Fibroblast of skin of right biceps (primary cell): ENCODE measurements at places on chromosomes 11 and 22.

GRCh38 chr11:87616511-87616910, 558.7 kb downstream of the RAB38 start:
- DNase-seq, result no peak

- no peak for DNase-seq
Observed at GRCh38 chr22:47072642-47072967, 310.2 kb downstream of the TBC1D22A start.

GRCh38 chr11:58586998-58587397, 8.1 kb downstream of the ZFP91 start:
- DNase-seq, result no peak

DNA sequence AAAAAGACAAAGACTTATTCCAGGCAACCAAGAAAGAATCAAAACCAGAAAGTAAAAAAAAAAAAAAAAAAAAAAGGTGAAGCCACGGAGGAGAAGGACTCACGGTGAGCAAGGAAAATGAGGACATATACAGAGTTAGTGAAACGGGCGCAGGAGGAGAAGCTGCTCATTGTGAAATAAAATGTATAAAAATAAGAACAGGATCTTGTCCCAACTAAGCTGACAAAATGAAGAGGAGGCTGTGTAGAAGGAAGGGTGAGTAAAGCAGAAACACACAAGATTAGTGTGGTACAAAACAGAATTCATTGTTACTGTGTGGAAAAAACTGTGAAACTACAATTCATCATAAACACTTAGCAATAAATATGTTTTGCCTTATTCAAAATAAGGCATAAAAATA, 7.6 kb downstream of the IL17REL start:
- no peak for DNase-seq

- DNase-seq, result no peak
Observed at GRCh38 chr11:118057251-118058145, 19.4 kb upstream of the TMPRSS4 start.

DNA sequence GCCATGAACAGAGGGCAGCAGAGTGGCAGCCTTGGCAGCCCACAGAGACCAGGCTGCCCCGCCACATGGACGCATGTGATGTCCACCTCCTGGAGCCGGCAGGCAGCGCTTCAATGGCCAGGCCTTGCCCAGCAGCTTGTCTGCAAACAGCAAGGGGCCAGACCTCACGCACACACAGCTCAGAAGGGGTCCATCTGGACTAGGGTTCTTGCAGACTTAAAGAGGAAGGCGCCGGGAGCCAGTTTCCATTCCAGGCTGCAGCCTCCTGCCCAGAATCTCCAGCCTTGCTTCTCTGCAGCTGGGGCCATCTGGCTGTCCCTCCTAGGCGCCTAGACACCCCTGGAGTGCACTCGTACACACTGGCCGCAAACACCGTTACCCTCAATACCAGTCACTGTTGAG, 91.9 kb upstream of the TMEM45B start:
- DNase-seq, result no peak

DNA sequence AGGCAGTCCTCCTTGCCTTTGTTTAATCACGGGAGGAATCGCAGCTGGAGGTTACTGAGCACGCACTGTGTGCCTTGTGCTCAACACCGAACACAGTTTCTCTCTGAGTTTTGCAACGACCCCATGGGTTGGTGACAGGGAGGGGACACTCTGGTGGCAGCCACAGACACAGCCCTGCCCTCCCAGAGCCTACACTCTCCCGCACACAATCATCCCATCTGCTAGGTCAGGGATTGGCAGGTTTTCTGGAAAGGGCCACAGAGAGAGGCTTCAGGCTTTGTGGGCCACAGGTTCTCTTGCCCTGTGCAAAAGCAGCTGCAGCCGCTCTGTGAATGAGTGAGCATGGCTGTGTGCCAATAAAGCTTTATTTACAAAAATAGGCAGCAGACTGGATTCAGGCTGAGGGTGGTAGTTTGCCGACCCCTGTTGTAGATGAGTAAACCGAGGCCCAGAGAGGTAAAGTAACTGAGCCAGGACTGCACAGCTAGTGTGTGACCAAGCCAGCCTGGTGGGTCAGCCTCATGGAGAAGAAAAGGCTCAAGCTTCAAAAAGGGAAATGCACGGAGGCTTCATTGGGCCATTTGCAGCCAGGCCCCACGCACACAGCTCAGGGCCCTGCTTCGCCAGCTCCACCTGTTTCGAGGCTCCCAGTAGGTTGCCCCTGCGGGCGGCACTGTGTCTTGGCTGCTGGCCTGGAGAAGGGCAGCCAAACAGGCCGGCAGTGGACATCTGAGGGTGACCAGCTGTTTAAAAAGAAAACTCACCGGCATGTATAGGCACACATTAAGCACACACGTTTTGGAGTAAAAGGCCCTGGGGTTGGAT, 16.3 kb downstream of the LTO1 start:
- DNase-seq, result no peak
